ENCODE measurements at places on chromosomes 5 and 9.

DNA sequence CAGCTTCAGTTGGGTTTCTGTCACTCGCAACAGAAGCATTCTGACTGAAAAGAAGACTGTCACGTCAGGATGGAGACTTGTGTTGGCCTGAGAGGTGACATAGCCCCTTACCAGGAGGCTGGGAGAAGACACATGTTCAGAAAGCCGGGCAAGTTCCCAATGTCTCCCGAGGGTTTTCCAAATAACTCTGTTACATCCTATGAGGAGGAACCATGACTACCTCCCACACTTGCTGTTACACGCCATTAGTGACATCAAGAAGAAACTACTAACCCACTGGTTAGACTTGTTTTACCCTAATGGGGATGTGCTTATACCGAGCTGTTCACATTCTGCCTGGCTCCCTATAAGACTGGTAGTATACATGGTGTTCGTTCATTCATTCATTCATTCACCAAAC lies 33.3 kb downstream of the SH3PXD2B start:
- DNase-seq, result no peak

DNA sequence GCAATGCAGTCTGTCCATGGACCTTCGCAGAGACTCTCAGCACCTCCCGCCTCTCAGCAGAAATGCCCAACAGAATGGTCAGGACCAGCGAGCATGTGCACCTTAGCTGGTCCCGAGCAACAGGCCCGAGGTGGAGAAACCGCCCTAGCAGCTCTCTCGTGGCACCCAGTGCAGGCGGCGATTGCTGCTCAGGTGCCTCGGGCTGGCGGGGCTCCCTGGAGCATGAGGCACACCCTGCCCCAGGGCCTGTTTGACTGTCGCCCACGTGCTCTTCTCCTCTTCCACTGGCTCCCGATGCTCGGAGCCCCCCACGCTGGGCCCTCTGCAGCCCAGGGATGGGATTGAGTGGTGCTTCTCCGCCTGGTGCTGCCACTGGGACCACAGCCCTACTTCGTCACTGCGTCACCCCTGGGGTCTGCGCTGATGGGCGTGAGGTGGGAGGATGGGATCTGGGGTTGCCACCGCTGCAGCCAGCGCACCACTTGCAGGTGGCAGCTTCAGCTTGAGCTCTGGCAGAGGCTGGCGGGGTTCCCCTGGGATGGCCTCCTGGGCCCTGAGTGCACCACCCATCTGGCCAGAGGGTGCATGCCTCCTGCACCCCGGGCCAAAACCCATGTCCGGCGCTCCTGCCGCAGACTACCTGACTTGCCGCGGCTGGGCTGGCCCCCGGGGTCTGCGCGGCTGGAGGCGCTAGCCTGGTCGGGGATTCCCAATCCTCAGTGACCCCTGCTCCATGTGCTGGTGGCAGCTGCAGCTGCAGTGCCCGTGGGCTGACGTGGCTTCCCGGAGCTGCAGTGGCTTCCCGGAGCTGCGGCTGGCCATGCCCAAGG lies 244.2 kb downstream of the FOXD4L6 start:
- DNase-seq, result no peak

GRCh38 chr9:83744206-83744605 lies 36.4 kb upstream of the UBQLN1 start:
- no peak for DNase-seq

DNA sequence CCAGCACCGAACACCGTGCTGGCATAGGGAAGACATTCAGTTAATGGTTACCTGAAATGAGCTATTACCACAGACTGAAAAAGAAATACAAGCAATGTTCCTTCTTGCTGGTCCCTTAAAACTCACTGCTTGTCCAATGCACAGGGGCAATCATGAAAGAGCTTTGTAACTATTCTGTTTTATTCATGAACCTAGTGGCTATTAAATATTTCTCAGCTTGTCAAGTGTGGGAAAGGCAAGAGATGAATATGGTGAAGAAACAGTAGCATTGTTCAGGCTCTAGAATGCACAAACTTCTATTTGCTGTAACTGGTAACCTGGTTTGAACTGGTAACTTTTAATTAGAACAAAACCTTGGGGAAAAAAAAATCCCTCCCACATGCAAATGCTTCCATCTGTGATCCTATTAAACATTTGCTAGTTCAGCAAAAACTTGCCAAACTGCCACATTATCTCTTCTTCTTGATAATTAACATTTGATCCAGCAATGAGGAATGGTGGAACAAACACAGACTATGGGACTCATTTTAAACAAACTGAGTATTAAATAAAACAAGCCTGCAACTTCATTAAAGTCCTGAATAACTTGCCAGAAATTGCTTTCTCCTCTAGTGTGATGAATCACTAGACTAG lies 36.1 kb downstream of the YIPF5 start:
- no peak for DNase-seq

DNA sequence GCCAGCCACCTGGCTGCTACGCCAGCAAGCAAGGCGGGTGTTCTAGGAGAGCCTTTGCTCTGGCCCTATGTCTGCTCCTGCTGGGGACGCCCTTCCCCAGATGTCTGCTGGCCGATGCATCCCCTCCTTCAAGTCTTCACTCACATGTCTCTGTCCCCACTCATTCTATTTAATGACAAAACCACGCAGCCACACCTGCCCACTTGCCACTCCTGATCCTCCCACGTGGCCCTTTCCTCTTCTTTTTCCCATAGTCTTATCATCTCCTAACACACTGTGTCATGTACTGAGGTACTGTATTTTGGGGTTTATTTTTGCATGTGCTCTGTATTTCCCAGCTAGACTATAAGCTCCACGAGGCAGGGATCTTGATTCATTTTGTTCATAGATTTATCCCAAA lies 62.0 kb upstream of the HRH2 start:
- no peak for DNase-seq

GRCh38 chr9:85215961-85216360 lies 525.8 kb downstream of the AGTPBP1 start:
- no peak for DNase-seq

DNA sequence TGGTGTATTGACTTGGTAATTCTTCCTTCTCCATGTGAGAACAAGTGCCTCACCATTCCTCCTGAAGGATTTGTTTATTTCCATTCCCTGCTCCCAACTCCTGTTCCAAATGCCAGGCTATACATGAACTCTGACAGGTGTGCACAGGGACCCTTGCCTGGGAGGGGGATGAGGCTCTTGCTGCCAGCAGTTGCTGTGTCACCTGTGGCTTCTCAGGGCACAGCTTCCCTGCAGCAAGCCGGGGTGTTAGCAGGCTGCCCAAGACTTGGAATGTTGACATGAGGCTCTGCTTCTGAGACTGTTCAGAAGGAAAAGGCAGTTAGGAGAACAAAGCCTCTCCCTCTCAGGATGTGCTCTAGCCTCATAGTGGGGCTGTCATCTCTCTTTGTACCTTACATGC lies 131.3 kb downstream of the DOCK2 start:
- no peak for DNase-seq

- no peak for DNase-seq
Measured at GRCh38 chr5:132006331-132007120, 4.9 kb downstream of the ACSL6 start.

DNA sequence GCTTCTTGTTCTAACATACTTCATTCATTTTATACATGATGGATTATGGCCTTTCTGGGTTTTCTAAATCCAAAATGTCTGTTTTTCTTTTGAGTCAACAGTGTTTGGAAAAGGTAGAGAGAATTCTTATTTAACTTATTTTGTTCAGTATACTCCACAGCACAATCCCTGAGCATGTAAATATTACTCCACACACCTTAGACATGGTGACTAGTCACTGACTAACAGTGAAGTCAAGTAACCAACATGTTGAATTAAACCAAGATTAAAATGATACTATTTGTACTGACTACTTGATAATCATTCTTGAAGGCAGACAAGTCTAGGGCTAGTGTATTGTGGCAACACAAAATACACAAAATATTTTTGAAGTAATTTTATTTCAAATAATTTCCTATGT lies 55.0 kb downstream of the HAPLN1 start:
- no peak for DNase-seq

DNA sequence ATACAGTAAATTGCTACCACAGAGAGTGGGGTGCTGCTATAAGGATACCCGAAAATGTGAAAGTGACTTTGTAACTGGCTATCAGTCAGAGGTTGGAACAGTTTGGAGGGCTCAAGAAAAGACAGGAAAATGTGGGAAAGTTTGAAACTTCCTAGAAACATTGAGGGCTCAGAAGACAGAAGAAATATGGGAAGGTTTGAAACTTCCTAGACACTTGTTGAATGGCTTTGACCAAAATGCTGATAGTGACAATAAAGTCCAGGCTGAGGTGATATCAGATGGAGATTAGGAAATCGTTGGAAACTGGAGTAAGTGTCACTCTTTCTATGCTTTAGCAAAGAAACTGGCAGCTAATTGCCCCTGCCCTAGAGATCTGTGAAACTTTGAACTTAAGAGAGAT lies 1158.6 kb upstream of the CDH6 start:
- no peak for DNase-seq

All from AG09319 (cell line).